ENCODE measurements at places on chromosomes 7 and 10.

DNA sequence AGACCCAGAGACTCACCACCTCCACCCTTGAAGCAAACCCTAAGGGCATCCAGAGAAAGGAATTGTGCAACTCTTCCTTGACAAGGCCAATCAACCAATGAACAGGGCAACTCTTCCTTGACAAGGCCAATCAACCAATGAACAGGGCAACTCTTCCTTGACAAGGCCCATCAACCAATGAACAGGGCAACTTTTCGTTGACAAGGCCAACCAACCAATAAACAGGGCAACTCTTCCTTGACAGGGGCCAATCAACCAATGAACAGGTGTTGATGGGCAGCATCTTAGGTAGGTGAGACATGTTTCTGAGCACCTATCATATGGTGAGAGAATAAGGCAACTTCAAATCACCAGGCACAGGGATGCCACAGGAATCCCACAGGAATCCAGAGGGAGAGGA is 181.5 kb upstream of the RNF32 start:
- DNase-seq: no peak

GRCh38 chr7:30209951-30210350 is 74.4 kb upstream of the ZNRF2 start:
- DNase-seq: no peak

DNA sequence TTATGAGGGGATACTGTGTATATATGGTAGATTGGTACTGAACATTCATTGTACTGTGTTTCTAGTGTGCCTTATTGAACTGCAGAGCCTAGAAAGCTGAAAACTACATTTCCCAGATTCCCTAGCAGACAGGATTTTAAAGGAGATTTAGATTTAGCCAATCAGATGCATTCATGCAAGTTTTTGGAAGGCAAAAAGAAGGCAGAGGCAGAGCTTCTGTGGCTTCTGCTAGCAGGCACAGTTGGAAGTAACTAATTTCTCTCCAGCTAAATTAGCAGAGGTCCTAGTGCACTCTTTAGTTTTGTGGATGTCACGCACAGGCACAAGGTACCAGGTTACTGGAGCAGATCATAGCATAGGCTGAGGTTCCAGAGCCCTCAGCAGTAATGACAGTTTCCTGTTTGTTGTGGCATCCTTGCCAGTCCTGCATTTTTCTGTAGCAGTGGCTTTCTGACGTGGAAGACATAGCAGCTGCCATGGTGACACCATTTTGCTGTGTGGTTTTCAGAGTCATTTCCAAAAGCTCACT is 83.7 kb upstream of the CCDC71L start:
- no peak for DNase-seq

- DNase-seq: no peak
Measured at GRCh38 chr10:22978918-22979317, 51.1 kb downstream of the ARMC3 start.

DNA sequence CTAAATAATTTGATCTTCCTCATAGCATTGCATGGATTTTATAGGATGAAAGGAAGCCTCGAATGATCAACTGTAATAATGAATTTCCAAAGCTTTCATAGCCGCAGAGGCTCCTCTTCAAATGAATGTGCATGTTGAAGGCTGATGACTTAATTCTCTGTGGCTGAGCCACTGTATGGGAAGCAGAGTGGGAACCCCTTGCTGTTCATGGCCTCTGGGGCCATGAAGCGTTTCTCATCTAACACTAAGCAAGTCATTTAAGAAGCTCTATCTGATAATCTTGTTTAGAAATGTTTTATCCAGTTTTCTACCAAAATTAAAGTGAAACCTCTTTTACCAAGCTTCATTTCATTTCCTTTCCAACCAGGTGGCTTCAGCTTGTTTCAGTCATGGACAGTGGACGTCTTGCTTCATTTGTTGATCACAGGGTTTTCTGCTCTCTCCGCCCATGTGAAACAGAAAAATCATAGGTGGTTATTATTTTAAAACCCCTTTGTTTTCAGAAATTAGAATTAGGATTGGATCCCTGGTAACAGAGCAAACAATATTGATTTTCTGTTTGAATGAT is 10.3 kb upstream of the ADARB2 start:
- no peak for DNase-seq

DNA sequence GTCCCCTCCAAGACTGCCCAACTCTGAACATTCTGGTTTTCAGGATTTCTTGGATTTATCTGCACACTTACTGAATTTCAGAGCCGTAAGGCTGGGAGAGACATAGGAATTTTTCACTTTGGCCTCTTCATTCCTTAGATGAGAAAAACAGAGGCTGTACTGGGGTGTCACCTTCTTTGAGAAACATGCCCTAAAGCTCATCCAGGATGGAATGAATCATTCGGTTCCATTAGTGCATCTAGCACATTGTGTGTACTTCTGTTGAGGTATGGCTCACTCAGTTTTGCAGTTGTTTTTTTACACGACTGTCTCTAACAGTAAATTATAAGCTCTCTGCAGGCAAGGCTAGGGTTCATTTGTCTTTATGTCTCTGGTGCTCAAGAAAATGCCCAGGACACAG is 383.4 kb downstream of the GATA3 start:
- DNase-seq: no peak

DNA sequence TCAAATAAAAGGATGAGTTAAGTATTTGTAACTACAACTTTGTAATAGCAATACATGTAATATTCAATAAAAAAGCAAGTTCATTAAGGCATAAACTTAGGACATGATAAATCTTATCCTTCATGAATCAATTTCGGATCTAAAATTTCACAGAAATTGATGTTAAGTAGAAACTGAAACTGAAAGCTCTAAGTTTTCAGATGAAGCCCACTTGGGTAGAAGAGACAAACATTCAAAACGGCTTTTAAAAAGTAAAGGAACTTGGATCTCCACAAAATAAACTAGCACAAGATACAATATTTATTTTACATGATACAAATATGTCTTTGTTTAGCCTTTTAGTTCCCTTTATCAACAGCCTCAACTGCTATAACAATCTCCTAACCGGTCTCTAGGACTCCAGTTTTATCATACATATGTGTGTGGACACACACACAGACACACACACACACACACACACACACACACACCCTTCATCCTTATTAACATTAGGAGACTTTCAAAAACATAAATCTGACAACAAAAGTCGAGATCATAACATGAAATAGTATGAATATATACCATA is 83.7 kb downstream of the USP6NL start:
- no peak for DNase-seq

DNA sequence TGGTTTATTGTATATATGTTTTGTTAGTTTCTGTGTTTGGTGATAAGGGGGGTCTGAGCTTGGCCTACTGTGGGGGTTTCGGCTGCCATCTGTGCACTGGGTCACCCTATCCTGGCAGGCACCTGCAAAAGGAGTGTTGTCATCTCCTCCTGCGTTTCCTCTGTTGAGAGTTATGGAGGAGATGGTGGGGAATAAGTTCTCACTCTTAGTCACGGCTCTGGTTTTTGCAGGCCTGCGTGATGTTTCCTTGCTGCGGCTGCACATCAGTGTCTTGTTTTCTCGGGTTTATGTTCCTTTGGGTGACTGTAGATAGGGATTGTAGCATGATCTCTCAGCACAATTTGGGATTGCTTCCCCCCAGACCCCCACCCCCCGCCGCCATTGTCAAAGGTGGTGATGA is 36.8 kb downstream of the CCM2 start:
- peak; percentile 36 for DNase-seq

- no peak for DNase-seq
Measured at GRCh38 chr10:32618482-32618881, 172.5 kb downstream of the CCDC7 start.

- no peak for DNase-seq
Measured at GRCh38 chr10:130438861-130439260, 302.7 kb downstream of the GLRX3 start.

DNA sequence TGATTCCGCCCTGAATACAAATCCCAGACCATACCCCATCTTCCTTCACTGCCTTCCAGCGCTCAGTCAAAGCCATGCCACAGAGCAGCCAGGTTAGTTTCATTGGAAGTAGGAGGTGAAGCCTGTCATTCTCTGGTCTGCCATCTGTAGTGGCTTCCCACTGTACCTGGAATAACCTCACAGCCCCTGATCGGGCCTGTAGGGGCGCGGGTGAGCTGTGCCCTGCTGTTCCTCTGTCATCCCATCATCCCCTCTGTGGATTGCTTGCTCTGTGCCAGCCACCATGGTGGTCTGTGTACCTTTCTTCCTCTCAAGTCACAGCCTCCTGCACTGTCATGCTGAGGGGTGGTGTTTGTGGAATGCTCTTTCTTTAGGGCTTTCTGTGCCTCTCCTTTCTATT is 155.1 kb downstream of the ZNF22 start:
- no peak for DNase-seq

DNA sequence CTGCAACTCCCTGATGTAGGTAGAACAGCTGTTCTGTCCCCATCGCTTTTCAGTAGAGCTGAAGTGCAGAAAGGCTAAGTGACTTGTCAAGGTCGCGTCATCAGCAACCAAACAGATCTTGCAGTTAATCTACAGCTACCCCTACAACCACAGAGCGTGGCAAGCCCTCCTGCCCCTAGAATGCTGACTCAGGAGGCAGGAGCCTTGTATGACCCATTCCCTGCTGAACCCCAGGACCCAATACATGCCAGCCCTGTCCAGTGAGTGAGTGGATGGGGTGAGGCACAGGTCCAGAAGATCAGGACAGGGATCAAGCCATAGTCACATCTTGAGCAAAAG is 26.6 kb upstream of the GJD4 start:
- no peak for DNase-seq

DNA sequence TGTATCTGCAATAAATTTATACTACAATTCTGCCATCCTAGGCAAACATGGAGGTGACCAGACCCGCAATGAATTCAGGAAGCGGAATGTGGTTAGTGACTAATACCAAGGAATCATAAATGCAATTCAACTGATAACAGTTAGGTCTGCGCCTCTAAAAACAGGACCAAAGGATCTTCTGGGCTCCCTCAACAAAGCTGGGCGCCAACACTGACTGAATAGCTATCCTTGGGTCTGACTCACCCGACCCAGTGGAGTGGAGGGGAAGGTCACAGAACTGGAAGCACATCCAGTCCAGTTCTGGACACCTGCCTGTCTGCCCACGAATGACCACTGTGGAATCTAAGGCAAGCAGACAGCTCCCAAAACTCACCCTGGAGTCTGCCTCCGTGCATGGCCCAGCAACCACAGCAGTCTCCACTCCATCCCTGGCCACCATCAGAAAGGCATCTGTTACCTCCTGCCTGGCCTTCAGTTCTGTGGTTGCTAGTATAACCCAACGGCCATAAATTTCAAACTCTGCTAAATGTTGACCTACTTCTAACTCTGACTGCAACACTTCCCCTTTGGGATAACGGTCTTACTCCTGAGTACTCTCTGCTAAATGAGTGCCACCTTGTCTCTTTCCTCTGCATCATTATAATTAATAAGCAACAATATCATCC is 43.0 kb upstream of the DLX6 start:
- no peak for DNase-seq

DNA sequence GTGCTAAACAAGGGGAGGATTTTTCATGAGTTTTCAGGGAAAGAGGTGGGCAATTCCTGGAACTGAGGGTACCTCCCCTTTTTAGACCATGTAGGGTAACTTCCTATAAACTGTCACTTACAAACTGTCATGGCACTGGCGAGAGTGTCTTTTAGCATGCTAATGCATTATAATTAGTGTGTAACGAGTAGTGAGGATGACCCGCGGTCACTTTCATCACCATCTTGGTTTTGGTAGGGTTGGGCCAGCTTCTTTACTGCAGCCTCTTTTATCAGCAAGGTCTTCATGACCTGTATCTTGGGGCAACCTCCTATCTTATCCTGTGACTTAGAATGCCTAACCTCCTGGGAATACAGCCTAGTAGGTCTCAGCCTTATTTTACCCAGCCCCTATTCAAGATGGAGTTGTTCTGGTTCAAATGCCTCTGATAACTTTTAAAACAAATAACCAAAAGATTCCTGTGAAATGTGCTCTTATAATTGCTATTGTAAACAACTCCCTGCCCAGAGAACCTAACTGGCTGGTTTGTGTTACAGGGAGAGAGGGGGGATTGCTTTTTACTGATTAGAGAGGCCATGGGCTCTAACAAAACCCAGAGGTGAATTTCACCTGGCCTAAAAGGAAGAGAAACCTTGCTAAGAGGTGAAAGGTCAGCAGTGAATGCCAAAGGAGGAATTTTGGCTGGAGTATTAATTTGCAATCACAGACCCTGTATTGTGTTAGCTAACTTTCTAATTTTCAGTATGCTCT is 64.3 kb downstream of the EEPD1 start:
- no peak for DNase-seq

DNA sequence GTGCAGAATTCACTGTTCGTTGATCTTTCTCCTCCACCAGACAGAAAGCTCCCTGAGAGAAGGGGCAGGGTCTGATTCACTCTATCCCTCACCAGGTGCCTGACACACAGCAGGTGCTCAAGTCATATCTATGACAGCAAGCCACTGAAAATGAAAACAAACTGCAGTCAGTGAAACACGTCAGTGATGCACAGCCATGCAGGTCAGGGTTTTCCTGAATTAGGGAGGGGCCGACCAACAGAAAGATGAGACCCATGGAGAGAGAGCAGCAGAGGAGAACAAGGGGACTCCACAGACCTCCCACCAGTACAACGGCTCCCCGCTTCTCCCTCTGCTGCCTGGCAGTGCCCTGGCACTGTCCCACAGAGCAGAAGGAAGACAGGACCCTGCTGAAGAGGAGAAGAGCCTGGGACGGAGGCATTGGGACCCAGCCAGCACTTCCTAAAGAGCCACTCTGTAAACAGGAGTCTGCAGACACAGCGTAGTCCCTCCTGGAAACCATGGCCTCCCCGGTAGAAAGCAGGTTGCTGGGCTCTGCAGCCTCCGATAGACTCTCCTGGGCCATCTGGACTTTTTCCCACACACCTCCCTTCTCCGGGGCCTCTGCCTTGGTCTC is 50.3 kb downstream of the FAM53B start:
- no peak for DNase-seq

- DNase-seq: no peak
Measured at GRCh38 chr7:41010418-41010817, 692.5 kb downstream of the INHBA start.

GRCh38 chr10:38143587-38143986 is 49.5 kb downstream of the ZNF37A start:
- DNase-seq: no peak

DNA sequence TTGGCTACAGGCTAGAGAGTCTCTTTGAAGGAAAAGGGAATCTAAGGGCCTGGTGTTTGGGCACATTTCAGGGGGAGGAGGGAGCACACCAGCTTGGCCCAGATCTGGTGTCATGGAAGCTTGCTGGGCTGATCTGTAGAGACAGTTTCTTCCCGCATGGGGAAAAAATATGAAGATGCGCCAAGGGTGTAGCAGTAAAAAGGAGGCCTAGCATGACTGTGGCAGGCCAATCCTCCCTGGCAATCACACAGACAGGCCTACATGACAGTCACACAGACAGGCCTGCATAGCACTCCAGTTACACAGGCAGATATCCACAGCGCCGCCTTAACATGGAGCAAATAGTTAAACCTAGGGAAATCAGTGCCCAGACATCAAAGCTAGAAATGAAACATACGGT is 123.6 kb upstream of the KIF5B start:
- no peak for DNase-seq

DNA sequence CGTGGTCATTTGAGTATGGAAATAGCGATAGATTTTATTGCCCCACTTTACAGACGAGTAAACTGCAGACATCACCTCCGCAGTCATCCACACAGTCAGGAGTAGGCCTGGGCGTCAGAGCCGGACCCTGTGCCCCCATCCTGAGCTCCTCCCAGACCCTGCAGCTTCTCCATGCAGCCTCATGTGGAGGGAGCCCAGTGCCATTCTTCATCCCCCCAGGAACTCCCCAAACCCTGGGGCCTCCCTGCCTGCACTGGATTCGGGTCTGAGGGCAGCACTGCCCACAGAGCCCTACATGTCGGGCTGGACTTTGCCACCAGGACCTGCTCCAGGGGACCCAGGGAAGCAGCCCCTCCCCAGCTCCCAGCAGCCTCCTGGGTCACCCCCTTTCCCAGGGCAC is 100.8 kb downstream of the MKI67 start:
- no peak for DNase-seq

Measured in stimulated activated CD4-positive, alpha-beta T cell treated with anti-CD3 and anti-CD28 coated beads, Interleukin-2, amount 100 ng/mL, for 24 hours (primary cell).